Placental epithelial cell (primary cell): ENCODE measurements at places on chromosomes 1 and 21. TPM values are rescaled to one million over a fixed set of nuclear protein-coding genes. Genes with fewer than 3 reads are reported as not detected.

The CYP4B1 gene
- total RNA-seq, result 1.6 and 2.5 TPM in 2 replicates

The NR5A2 gene
- total RNA-seq, result 0.22 and 0.79 TPM in 2 replicates

The PPM1J gene
- 5.2 and 6.3 TPM in 2 replicates for total RNA-seq

The DNAJC6 gene
- total RNA-seq, result 2.4 and 6.2 TPM in 2 replicates

The TMPRSS2 gene
- not detected in 2 replicates for total RNA-seq

The PRELP gene
- total RNA-seq, result not detected in 2 replicates

The SLC35F3 gene
- total RNA-seq, result 0.79 and 1.1 TPM in 2 replicates

The DISC1 gene
- total RNA-seq, result 6.6 and 13.7 TPM in 2 replicates
